ENCODE measurements at places on chromosomes 12 and 14. TPM values are rescaled to one million over a fixed set of nuclear protein-coding genes. Genes with fewer than 3 reads are reported as not detected.

DNA sequence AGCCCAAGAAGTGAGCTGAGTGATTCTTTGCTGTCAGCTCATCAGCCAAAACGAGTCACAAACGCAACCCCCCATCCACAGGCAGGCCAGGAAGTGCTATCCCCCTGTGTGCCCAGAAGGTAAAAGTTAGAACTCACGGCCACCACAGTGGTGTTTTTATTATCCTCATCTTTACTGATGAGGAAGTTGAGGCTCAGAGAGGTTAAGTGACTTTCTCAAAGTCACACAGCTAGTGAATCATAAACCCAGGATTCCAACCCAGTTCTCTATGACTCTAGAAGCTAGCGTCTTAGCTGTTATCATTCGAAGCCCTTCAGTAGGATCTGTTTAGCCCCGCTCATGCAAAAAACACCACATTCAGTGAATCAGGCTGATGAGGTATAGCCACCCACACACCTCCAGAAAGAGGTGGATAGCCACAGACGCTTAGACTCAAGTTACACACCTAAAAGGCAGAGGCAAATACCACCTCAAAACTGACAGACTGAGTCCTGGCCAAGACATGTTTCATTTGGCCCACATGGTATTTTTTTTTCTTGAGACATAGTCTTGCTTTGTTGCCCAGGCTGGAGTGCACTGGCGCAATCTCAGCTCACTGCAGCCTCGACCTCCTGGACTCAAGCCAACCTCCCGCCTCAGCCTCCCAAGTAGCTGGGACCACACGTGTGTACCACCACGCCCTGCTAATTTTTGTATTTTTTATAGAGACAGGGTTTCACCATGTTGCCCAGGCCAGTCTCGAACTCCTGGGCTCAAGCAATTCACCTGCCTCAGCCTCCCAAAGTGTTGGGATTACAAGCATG, 100.7 kb downstream of the SCARB1 start:
- no peak overlapping the region for H3K27ac ChIP-seq
- H3K4me3 ChIP-seq, result no peak overlapping the region
- DNase-seq, result no peak
- no peaks in the 10 kb centered on the region for H3K36me3 ChIP-seq

DNA sequence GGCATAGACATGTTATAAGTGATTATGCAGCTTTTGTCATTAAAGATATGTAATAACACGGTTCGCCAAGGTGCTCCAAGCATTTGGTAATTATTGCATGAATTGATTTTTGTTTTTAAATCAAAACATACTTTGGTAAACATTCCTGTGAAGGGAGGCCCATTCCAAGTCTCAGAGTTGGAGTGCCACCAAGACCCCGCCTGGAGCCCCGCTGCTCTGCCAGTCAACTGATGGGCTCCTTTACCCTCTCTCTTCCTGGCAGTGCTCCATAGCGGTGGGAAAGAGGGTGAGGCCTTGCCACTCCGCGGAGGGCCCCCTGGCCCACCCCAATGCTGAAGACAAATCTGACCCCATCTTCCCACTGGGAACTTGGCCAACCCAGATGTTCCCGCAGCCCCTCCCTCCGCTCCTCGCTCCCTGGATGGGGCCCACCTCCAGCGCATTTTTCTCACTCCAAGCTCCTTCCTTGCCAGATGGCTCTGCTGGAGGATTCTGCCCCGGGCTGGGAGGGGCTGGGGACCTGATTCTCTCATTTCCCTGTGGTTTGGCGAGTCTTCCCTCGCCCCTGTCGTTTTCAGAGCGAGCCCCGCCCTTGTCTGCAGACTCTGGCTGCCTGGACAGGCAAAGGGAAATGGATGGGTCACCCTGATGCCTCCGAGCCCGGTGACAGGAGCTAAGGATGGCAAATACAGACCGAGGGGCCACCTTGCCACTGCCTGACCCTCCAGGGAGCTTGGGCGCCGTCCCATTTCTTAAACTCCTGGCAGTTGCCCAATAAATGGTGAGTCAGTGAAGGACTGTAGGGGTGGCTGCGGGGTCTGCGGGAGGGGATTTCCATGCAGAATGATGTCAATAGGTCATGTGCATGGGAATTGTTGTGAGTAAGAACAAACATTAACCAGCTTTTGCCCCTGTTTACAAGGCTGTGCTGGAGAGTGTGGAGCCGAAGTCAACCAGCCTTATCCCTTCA, 9.2 kb upstream of the PAPLN start:
- H3K27me3 ChIP-seq, result peaks cover 3% of the 10 kb centered on the region
- no peak overlapping the region for H3K27ac ChIP-seq
- H3K4me3 ChIP-seq, result no peak overlapping the region
- H3K4me1 ChIP-seq, result no peaks in the 10 kb centered on the region
- no peak for DNase-seq
- H3K36me3 ChIP-seq, result no peaks in the 10 kb centered on the region

DNA sequence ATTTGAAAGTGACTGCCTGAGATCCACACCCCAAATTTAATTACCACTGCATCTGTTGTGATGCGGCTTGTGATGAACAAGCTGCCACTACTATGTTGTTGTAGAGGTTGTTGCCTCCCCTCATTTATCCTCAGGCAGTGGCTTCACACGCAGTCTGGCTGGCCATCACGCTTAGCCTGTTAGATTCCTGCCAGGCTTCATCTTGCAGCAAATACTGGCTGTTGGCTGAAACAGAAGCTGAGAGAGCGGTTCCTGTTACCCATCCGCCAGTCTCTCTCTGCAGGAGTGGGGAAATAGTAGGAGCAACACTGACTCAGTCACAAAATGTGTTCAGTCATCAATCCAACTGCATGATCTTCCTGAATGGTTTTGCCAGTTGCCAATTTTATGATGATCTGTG, 934.4 kb downstream of the FLRT2 start:
- H3K4me1 ChIP-seq, result no peaks in the 10 kb centered on the region
- no peaks in the 10 kb centered on the region for H3K27me3 ChIP-seq

DNA sequence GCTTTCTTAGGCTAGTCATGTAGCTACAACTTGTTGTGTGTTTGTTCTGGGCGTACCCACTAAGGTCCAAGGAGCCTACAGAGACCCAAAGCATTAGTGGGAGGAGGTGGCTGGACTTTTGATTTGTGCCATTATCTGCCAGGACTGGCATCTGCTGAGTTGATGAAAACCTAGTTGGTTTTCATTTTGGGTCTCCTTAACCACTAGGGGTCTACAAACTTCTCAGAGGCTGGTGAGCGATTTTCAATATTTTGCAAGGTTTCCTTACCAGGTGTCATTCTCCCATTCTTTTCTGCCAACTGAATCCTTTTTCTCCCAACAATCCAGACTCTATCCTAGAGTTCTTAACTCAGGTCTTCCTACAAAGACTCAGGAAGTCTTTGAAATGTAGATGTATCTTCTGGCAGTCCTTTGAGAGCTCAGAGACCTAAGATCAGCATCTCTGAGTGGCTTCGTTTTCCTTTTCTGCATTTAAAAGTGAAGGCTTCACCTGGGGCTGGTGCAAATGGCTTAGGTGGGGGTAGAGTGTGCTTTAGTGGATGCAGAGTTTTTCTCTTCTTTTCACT, 150.0 kb upstream of the RMST start:
- H3K27ac ChIP-seq, result no peak overlapping the region
- no peak for DNase-seq
- no peaks in the 10 kb centered on the region for H3K27me3 ChIP-seq

- H3K36me3 ChIP-seq, result no peaks in the 10 kb centered on the region
- no peak for DNase-seq
- no peak overlapping the region for H3K27ac ChIP-seq
- H3K27me3 ChIP-seq, result no peaks in the 10 kb centered on the region
- no peaks in the 10 kb centered on the region for H3K4me1 ChIP-seq
- no peak overlapping the region for H3K4me3 ChIP-seq
These were observed 52.1 kb downstream of the C14orf132 start for GRCh38 chr14:96091149-96091693.

DNA sequence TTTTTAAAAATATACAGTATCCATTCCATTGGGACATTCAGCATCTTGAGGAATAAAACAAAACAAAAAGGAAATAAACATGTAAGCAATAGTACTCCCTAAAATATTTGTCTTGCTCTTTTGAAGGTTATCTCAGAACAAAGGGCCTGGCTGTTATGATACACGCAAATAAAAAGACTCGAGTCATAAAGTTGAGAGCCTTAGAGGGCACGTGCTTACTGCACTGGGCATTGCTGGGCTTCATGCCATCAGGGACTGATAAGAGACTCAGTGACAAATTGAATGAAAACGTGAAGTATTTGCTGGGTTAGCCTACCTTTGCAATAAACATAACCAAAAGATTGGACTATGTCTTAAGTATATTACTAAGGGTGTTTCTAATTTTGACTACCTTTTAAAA, 118.9 kb downstream of the SLC35F4 start:
- DNase-seq, result no peak
- H3K4me1 ChIP-seq, result no peaks in the 10 kb centered on the region
- no peaks in the 10 kb centered on the region for H3K27me3 ChIP-seq
- no peak overlapping the region for H3K27ac ChIP-seq
- H3K4me3 ChIP-seq, result no peak overlapping the region

GRCh38 chr12:9969673-9970072, 1.5 kb upstream of the CLEC12A start:
- no peaks in the 10 kb centered on the region for H3K36me3 ChIP-seq
- DNase-seq, result no peak
- no peaks in the 10 kb centered on the region for H3K27me3 ChIP-seq

GRCh38 chr12:27480016-27480415, 33.5 kb downstream of the SMCO2 start:
- H3K36me3 ChIP-seq, result no peaks in the 10 kb centered on the region
- H3K27ac ChIP-seq, result no peak overlapping the region
- no peak overlapping the region for H3K4me3 ChIP-seq
- no peaks in the 10 kb centered on the region for H3K4me1 ChIP-seq

DNA sequence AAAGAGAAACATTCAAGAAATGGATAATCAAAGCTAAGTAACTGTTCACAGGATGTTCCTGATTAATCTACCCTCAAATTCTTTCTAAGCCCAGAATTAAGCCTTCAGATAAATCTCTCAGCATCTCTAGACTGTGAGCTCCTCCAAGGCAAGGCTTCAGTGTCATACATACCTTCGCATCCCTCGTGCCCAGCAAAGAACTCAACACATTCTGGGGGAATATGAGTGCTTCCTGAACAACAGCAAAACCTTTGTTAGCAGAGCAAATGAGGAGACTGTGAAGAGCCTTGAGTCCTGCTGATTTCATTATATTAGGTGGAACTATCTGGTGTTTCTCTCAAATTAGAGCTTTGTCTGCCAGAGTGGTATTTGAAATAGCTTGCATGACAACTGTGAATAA, 401.8 kb upstream of the TMPO start:
- no peaks in the 10 kb centered on the region for H3K27me3 ChIP-seq
- no peak overlapping the region for H3K4me3 ChIP-seq
- H3K27ac ChIP-seq, result no peak overlapping the region
- no peak for DNase-seq
- no peaks in the 10 kb centered on the region for H3K4me1 ChIP-seq

GRCh38 chr12:129550353-129550752, 353.5 kb downstream of the TMEM132D start:
- no peak for DNase-seq
- H3K4me1 ChIP-seq, result no peaks in the 10 kb centered on the region
- no peaks in the 10 kb centered on the region for H3K27me3 ChIP-seq
- H3K36me3 ChIP-seq, result no peaks in the 10 kb centered on the region

- no peaks in the 10 kb centered on the region for H3K4me1 ChIP-seq
- H3K27ac ChIP-seq, result no peak overlapping the region
- DNase-seq, result no peak
- H3K4me3 ChIP-seq, result no peak overlapping the region
- H3K27me3 ChIP-seq, result no peaks in the 10 kb centered on the region
These were observed 50.4 kb downstream of the PSMA6 start for GRCh38 chr14:35342489-35343010.

DNA sequence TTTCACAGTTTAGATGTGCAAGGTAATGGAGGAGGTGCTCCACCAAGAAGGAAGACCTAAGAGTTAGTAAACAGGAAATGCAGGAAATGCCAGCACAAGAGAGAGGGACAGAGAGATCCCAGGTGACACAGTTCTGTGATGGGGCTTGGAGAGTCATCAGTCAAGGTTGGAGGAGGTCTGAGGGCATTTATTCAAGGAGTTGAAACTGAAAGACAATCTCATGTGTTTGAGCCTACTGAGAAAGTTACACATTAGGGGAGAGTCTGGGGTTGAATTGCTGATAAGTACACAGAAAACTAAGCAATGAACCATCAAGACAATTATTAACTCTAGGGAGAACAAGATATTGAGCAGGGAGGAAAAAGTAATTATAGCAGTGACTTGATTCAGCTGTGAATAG, 138.5 kb downstream of the ANO6 start:
- H3K27me3 ChIP-seq, result no peaks in the 10 kb centered on the region
- no peak overlapping the region for H3K4me3 ChIP-seq
- H3K27ac ChIP-seq, result no peak overlapping the region

GRCh38 chr12:7937833-7938506, 2.0 kb upstream of the SLC2A3 start:
- no peak overlapping the region for H3K27ac ChIP-seq
- H3K4me3 ChIP-seq, result no peak overlapping the region
- DNase-seq, result no peak
- H3K4me1 ChIP-seq, result peaks cover 27% of the 10 kb centered on the region
- peaks cover 10% of the 10 kb centered on the region for H3K36me3 ChIP-seq
- H3K27me3 ChIP-seq, result no peaks in the 10 kb centered on the region

- H3K4me3 ChIP-seq, result peak overlapping the region; percentile 18
- no peaks in the 10 kb centered on the region for H3K27me3 ChIP-seq
- peak; percentile 63 for DNase-seq
- H3K27ac ChIP-seq, result no peak overlapping the region
These were observed 34.8 kb upstream of the TESC start for GRCh38 chr12:117134059-117134458.

GRCh38 chr14:22991852-22992251, 9.5 kb upstream of the AJUBA start:
- H3K4me3 ChIP-seq, result no peak overlapping the region
- no peaks in the 10 kb centered on the region for H3K27me3 ChIP-seq
- H3K27ac ChIP-seq, result no peak overlapping the region
- H3K4me1 ChIP-seq, result no peaks in the 10 kb centered on the region

DNA sequence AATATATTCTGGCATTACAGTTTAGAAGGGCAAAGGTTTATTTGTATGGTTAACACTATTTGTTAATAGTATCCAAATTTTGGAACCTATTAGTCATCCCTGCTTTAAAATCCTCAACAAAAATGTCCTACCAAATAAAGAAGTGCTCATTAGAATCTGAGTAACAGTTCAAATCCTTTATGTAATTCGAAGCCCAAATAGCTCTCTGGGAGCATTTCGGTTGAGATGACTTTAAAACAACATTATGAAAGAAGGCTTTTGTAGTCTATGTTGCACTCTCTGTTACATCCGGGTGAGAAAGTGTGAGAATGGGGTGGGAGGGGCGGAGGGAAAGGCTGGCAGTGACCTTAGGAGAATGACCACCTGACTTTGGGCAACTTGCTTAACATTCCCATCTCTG, 59.7 kb downstream of the SLC38A1 start:
- H3K27ac ChIP-seq, result peak overlapping the region; percentile 87
- peaks cover 46% of the 10 kb centered on the region for H3K36me3 ChIP-seq
- no peak for DNase-seq
- H3K4me3 ChIP-seq, result no peak overlapping the region
- H3K4me1 ChIP-seq, result peaks cover 69% of the 10 kb centered on the region

GRCh38 chr14:25750436-25750835, 700.5 kb upstream of the STXBP6 start:
- no peak for DNase-seq
- no peak overlapping the region for H3K27ac ChIP-seq
- no peaks in the 10 kb centered on the region for H3K4me1 ChIP-seq
- no peak overlapping the region for H3K4me3 ChIP-seq

Gene KRT78
- not detected for total RNA-seq

Gene LRRC23
- total RNA-seq, result 8.3 TPM

Gene CLEC2B
- total RNA-seq, result 74.6 TPM

Gene TSPAN19
- total RNA-seq, result not detected

Gene FOXA1
- total RNA-seq, result not detected

Gene HOXC9
- not detected for total RNA-seq

Gene ALKBH1
- 20.1 TPM for total RNA-seq

Gene COQ5
- 19.7 TPM for total RNA-seq
